ENCODE measurements at places on chromosomes 7 and 10.

- no peak for DNase-seq
Observed at GRCh38 chr7:141160246-141160860, 86.5 kb downstream of the TMEM178B start.

- DNase-seq, result no peak
Observed at GRCh38 chr7:33421429-33421828, 292.1 kb downstream of the BBS9 start.

DNA sequence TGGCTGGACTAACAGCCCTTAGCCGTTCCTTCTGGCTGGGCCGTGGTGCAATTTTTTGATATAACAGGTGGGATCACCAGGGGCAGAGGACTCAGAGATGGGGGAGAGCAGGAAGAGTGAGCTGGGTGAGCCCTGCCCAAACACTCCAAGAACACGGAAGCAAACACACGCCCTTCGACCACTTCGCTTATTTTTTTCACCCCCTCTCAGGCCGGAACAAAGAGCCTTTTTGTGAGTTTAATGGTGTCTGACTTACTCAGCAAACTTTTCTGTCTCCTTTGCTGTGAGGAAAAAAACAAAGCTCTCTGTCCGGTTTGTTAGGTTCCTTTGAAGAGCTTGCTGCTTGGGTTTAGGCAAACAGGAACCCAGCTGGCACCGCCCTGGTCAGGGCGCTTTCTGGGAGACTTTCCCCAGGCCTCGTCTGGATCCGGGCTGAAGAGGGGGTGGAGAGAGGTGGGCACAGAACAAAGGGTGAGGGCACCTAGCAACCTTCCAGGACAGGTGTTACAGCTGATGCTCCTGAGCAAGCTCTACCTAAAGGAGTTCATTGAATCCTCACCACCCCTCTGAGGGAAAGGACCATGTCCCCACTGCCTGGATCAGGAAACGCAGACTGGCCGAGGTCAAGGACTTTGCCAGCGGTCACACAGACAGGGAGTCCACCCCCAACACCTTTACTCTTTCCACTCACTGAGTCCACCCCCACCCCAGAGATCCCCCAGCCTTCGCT lies 23.3 kb downstream of the CALML3 start:
- DNase-seq, result no peak

DNA sequence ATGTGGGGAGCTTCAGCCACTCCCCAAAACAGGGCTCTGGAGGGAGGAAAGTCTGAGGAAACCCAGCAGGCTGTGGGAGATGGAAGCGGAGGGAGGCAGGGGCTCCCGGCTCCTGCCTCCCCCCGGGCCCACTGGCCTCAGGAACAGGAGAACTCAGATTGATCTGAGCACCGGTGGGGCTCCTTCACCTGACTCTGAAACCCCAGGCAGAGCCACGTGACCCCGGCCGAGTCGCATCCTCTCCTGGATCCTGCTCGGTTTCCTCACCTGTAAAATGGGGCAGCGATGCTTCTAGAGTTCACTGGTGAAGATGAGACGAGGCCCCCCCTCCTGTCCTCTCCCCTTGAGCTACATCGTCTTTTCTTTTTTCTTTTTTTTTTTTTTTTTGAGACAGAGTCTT lies 33.6 kb downstream of the TCERG1L start:
- no peak for DNase-seq

DNA sequence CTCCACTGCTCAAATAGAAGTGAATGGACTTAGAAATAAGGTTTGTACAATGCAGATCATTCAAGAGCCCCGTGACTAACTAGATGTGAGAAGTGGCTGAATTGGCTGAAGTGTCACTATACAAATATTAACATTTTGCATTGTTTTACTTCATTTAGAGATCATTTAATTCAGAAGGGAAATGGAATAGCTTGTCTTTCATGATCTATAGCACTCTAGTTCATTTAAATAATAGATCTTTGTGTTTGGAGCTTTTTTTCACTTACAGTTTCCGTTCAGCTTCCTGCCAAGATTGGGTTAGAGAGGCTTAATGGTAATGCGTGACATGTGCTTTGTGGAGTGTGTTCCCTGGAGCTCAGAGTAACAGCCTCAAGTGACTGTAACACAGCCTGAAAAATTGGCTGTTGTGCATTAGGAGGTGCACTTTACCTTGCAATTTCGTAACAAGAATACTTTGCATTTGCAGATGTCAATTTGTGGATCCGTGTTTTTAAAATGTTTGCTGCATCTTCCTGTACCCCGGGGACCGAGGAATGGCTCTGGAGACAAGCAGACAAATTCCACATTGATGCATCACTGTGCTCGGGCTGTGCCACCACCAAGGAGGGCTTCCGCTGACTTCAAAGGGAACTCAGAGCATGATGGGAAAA lies 170.3 kb downstream of the NRP1 start:
- DNase-seq, result no peak

DNA sequence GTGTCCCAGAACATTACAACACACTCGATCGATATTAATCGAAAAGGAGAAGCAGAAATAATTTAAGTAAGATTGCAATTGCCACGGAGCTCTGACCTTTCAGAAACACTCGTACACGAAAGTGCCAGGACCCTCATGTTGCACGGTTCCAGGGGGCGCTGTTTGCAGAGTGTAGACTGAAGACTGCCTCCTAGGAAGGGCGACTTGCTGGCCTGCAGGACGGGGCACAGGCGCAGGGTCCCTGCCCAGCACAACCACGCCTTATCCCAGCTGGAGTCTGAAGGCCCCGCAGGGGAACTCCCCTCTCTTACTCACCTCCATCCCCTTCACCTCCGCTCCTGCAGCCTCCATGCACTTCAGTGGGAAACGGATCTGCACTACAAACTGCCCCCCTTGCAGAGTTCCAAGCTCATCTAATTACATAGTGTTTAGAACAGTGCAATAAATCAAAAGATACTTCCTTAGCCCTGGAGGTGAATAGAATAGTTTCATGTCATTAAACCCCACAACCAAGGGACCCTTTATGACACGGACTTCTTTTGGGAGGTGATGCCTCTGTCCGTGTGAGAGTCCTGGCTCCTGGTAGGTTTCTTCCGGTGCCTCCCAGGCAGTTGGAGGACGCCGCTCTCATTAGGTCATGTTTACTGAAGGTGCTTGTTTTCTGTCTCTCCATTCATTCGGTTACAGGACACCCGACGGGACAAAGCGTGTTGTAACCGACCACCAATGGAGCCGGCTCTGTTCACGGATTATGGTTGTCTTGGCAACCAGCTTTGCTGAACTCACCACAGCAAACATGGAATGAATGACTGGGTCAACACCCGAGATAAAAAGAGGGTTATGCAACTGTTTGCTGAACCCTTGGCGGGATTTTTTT lies 262.2 kb downstream of the BAMBI start:
- no peak for DNase-seq

DNA sequence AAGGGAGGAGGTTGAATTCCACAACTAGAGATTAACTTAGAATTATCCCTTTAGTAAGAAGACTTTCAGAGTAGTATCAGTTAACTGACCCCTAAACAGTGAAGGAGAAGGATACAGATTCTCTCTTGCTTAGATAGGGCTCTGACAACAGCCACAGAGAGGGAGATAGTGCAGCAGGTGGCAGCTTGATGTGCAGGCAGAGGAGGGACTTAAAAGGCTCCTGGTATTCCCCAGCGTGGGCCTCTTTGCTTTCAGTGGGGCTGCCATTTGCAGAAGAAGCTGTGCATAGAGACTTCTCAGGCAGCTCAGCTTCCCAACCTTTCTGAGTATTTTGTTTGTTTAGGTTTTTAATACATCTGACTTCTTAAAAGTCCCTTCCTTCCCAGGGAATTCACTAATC lies 16.0 kb downstream of the FZD1 start:
- DNase-seq, result no peak

DNA sequence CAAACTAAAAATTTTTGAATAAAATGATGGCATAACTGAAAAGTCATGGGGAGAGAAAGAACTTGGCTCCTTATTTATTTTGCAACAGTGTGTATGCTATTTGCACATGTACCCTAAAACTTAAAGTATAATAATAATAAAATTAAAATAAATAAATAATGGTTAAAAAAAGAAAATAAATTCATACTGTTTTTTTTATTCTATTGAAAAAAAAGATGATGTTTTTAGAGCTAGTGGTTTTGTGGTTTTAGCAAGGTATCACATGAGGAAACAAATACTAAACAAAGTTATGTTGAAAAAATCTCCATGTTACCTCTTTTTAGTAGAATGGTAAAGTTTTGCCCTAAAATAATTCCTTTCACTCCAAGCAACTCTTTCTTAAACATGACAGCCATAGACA lies 26.2 kb downstream of the TMEM168 start:
- DNase-seq, result no peak

DNA sequence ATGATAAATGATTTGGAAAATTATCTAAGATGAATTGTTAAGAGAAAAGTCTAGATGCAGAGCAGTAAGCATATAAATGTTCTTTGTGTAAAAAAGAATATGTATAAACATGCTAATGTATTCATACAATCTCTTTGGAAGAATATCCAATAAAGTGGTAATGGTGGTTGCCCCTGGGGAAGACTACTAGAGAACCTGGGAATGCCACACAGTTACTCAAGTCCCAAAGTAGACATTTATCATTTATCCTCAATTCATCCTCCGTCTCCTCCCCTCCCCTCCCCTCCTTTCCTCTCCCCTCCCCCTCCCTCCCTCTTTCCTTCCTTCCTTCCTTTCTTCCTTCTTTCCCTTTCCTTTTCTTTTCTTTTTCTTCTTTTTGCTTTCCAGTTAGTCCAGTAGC lies 51.7 kb downstream of the LRRC18 start:
- DNase-seq, result no peak

DNA sequence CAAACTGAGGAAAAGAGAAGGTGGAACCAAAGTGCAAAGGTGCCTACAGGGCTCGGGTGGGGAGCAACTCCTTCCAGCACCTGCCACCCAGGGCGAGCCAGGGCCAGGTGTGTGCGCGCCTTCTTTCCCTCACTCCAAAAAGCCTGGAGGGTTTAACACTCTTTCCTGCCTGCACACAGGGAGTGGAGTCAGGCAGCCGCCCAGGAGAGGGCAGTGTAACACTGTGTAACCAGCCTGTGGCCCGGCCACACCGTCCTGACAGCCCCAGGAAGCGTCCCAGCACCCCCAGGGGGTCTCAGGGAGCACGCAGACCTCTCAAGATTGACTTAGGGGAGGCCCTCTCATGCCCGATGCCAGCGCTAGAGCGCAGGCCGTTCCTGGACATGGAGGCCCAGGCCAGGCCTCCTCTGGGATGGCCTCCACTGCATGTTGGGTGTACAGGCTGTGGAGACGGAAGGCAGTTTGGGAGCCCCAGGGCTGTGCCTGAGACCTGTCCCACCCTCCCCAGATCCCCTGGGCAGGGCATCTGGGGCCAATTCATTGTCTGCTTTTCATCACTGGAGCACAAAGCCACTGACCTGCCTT lies 13.4 kb downstream of the BRI3 start:
- DNase-seq, result no peak

DNA sequence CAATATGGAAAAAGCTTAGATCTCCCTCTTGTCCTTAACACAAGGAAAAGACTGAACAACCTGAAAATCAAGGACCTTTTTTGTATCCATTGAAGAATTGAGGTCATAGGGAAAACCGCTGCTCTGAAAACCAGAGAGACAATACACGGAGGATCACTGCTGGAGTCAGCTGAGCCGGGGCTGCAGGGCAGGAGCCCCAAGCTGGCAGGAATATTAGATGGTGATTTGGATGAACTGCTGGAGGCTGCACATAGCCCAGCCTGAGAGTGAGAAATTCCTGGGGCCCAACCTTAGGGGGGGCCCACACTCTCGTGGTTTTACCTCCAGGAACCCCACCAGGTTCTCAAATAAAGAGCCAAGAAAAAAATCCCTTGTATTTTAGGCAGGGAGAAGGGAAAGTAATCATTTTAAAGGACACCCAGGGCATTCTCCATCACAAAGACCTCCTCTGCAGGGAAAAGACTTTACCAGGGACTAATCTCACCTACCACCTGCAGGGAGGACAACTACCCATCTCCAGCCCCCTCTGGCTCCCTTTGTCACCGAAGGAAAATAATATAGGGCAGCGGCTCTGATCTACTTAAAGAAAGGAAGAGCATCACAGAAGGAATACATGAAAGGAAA lies 55.4 kb upstream of the RNF32 start:
- no peak for DNase-seq

DNA sequence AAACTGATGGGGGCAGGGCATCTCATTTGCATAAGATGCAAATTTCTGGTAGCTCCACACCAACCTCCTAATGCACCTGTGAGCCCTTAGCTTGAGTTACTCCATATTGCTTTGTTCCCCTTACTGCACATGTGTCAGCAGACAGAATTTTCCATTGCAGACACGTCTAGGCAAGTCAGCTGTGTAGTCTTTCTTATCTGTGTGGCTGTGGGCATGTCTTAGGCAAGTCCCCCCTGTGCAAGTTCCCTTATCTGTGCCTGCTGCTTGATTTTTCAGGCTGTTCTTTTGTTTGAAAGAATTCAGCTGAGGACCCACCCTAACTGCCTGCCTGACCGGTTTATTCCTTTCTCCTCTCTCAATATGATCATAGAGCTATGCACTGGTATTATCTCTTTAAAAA lies 28.5 kb upstream of the TRIM24 start:
- no peak for DNase-seq

DNA sequence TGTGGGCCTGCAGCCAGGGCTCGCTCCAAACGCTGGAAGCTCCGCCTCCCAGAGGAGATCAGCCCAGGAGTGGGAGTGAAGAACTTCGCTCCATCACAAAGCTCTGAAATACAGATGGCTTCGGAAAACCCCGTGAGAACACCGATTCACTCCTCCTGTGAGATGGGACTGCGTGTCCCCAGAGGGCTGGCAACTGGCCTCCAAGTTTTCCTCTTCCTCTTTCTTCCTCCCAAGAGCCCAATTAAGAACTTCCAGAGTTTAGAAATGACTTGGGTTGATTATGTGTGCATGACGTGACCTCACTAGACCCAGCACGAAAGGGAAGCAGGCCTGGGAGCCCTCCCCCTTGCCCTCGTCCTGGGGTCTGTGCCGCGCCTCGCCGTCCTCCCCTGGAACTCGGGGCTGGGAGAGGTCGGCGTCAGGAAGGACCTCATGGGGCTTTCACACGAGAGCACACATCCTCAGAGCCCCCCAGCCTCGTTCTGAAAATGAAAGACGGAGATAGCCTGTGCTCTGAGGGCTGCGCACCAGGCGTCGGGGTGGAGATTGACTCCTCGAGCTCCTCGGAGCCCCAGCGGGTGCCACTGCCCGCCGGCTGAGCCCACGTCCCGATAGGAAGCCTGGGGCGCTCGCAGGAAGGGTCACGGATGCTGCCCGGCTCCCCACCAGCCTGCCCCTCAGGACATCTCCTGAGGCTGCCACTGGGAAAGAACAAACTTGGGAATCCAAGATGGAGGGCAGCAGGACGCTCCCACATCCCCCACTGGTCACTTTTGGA lies 37.8 kb downstream of the PTPRN2 start:
- no peak for DNase-seq
